ENCODE measurements at places on chromosomes 16 and 17.

DNA sequence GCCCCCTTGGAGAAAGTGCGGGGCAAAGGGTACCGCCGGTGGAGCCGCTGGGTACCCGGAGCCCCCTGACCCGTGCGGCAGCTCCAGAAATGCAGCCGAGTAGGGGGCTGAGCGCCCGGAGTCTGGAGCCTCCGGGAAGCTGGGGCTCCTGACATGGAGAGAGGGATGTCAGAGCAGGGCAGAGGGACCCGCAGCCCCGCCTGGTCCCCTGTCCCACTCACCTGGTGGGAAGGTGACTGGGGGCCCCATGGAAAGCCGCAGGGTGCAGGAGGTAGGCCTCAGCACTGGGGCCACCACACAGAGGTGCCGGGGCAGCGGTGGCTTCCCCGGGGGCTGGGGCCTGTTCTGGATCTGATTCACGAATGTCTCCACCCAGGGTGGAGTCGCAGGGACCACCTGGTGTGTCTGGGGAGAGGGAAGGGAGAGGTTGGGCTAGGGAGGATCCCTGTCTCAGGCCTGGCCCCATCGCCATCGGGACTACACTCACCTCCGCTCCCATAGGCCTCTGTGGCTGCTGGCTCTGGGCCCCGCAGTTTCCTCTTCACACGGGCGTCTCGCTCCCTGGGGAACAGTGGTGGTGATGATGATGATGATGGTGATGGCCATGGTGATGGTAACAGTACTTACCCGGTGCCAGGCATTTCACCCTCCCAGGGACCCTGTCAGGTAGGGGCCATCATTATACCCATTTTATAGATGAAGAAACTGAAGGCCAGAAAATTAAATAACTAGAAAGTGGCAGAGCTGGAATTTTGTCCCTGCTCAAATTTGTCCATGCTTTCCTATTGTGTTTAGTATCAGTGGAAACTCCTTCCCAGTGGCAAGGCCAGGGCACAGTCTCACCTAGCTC lies 5.2 kb downstream of the TBX6 start:
- DNase-seq, result no peak

DNA sequence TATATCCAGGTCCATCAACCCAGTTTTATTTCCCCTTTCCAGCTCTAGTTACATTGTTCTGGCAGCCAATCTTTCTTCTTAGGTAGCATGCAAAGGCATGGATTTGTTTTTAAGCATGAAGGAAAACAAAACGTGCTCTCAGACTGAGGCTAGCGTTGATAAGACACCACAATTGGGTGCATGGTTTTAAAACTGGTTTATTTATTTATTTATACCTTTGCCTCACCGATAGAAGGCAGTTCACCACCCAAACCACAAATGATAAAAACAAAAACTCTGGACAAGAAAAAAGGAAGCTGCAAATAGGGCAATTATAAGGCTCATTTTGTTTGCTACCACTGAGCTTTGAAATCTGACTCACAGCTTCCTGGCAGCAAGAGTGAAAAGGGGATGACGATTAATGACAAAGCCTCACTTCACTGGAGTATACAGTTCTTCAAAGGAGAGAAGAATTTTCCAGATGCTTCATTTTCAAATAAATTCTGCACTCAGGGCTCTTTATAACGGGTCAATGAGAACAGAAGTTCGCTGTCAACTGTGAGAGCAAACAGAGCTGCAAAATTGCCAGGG lies 278.4 kb upstream of the IRX5 start:
- DNase-seq, result peak; percentile 48

DNA sequence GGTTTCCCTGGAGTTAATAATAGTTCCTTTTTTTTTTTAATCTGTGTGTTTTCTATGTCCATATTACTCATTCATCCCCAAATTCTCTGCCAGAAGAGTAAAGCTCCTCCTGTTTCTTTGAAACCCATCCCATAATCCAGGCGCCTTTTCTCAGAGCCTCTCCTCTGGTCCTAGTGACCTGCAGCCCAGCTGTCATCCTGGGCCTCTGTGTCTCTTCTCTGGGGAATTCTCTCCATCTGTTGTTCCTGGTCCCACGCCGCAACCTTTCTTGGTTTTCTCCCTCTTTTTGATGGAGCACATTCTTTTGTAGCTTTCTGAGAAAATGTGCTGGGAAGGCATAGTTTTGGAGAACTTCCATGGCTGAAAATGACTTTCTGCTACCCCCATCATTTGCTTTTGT lies 10.2 kb downstream of the KATNB1 start:
- DNase-seq, result no peak

DNA sequence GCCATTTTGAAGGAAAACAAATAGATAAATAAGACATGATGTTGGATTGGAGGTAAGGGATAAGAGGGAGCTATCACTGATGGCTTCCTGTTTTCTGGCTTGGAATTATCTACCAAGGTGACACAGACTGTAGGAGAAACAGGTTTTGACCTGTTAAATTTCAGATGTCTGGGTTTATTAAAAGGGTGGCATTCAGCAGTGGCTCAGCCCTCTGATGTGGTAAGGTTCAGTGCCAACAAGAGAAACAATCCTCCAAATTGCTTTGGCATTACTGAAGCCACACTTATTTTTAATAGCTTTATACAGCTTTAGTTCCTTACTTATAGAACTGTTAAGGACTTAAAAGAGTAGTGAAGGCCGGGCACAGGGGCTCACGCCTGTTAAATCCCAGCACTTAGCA lies 37.0 kb upstream of the AKAP1 start:
- peak; percentile 66 for DNase-seq

DNA sequence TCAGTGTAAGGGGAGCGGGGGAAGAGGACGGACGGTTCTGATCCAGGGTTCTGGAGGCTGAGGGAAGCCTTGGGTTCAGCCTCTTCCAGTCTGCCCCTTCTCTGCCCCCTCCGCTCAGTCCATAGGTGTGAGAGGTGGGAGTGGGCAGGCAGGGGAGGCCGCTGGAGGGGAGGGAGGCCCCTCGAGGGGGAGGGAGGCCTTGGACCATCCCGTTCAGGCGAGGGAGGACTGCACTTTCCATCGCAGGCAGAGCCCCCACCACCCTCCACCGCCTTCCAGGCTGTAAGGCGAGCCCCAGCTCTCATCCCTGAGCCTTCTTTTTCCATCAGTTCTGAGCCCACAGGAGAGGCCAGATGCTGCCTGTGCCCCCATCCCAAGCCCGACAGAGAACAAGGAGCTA lies 4.2 kb upstream of the AXIN1 start:
- DNase-seq, result no peak

GRCh38 chr16:69328854-69329316 lies 1.5 kb downstream of the PDF start:
- peak; percentile 43 for DNase-seq

DNA sequence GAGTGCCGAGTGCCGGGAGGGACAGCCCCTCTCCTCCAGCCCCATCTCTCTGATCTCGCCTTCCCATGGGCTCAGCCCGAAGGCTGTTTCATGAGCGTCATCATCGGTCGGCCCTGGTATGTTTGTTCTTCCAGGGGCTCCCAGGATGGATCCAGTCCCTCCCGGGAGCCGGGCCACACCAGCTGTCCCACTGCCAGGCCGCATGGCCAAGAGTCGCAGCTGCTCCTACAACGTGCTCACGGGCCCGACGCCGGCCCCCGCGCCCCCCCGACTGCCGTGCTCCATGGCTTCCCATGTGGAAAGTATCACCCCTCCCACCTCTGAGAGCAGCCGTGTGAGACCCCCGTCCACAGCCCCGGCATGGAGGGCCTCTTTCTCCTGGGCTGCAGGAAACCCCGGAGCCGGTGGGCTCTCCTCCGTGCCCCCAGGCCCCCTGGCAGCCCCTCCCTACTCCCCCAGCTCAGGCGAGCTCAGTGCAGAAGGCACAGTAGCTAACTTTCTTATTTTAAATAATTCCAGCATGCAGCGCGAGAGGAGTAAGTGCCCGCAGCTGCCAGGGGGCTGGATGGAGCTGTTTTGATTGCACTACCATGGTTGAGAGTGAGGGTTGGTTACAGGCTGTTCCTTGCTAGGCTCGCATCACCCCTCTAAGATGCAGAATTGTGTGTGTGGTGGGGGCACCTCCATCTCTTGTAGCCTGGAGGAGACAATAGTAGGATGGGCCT lies 26.6 kb upstream of the GSE1 start:
- no peak for DNase-seq

- no peak for DNase-seq
These were observed 10.8 kb upstream of the ADGRG1 start for GRCh38 chr16:57617604-57618111.

DNA sequence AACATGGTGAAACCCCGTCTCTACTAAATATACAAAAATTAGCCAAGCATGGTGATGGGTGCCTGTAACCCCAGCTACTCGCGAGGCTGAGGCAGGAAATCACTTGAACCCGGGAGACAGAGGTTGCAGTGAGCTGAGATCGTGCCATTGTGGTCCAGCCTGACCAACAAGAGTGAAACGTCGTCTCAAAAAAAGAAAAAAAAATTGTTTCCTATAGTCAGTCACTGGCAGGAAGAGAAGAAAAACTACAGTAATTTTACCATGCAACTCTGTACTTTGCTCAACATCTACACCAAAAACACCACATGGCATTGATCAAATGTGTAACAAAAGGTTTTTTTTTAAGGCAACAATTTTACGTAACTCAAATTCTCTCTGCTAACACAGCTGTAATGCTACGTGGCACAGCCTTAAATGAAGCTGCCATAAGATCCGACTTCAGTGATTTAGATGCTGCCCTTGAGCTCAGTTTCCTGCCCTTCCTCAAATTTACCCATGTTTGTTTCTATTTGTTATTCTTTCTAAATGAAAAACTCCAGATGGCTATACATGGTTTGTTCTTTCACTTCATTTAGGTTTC lies 40.2 kb downstream of the CNOT1 start:
- no peak for DNase-seq

GRCh38 chr17:1289695-1290094 lies 10.2 kb downstream of the TRARG1 start:
- DNase-seq, result no peak

GRCh38 chr17:11239379-11239970 lies 1.5 kb upstream of the SHISA6 start:
- no peak for DNase-seq

- no peak for DNase-seq
These were observed 13.4 kb upstream of the CRISPLD2 start for GRCh38 chr16:84806256-84806889.

DNA sequence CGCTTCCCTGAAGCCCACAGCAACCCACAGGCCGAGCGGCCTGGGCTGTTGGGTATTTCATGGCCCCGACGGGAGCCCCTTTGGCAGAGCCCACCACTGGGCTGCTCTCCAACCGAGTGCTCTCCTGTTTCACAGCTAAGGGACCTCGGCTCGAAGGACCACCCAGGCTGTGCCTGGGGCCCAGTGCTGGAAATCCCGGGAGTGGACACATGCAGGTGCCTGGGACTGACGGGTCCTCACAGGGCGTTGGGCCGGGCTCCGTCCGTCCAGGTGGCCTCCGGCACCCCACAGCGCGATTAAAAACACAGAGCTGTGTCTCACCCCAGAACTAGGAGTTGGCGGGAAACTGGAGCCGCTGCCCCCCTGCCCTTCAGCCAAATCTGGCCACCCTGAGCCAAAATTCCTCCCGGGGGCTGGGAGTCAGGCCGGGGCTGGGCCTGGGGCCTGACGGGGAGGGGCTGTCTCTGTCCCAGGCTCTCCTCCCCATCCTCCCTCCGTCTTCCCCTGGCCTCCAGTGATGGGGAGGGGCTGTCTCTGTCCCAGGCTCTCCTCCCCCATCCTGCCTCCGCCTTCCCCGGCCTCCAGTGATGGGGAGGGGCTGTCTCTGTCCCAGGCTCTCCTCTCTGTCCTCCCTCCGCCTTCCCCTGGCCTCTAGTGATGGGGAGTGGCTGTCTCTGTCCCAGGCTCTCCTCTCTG lies 14.1 kb downstream of the UTS2R start:
- no peak for DNase-seq

GRCh38 chr16:72284042-72284789 lies 112.3 kb upstream of the PMFBP1 start:
- peak; percentile 41 for DNase-seq

DNA sequence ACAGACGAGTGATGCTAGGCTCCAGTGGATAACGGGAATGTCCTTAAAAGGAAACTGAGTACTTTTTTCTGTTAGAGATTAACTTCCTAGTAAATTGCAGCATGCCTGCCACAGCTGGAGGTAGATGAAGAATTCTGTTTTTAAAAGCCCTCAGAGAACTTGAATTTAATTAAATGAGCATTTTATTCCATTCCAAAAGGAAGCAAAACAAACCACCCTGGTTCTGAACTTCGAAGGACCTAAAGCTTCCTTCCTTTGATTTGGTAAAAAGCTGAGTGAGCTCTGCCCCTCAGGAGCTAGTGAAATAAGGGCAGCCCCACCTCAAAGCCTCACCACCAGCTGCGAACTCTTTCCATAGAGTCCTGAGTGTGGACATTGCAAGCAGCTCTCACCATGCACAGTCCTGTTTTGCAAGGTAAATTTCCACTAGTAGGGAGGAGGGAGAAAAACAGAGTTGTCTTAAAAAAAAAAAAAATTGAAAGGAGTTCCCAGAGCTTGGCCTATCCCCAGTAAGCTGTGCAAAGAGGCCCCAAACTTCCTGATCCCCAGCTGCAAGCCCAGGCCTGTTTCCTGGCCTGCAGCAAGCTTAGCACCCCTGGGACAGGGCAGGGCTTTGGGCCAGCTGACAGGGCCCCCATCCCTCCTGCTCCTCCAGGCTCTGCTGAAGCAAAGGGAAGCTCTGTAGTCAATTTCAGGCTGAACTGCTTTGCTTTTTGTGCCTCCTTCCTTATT lies 11.2 kb downstream of the CHD9NB start:
- DNase-seq, result peak; percentile 93

DNA sequence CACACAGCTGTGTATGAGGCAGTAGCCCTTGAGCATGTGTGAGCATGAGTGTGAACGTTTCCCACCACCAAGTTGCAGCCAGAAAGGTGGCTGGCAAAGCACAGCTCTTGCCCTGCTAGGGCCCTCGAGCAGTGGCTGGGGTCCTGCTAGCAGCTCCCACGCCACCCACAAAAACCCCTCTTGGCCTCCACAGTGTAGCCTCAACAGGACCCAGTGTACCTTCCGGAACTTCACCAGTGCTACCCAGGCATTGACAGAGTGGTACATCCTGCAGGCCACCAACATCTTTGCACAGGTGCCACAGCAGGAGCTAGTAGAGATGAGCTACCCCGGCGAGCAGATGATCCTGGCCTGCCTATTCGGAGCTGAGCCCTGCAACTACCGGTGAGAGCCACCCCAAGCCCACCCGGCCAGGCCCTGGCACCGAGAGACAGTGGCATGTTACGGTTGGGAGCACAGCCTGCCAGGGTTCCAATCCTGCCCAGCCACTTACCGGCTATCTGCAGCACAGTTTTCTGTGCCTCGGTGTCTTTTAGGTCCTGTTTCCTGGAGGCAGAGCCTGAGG lies 53.1 kb downstream of the SCNN1B start:
- no peak for DNase-seq

GRCh38 chr16:86508947-86509758 lies 1.2 kb upstream of the FOXF1 start:
- peak; percentile 50 for DNase-seq

GRCh38 chr16:27701381-27701780 lies 151.4 kb downstream of the KATNIP start:
- DNase-seq, result no peak

- DNase-seq, result no peak
These were observed 1.9 kb downstream of the CHTF8 start for GRCh38 chr16:69130461-69130860.

- DNase-seq, result no peak
These were observed 428.7 kb downstream of the CNTNAP4 start for GRCh38 chr16:76705892-76706291.

Measured in epithelial cell of esophagus (primary cell).